GM12878 (cell line): ENCODE measurements at places on chromosomes 1 and 21. TPM values are rescaled to one million over a fixed set of nuclear protein-coding genes. Genes with fewer than 3 reads are reported as not detected.

DNA sequence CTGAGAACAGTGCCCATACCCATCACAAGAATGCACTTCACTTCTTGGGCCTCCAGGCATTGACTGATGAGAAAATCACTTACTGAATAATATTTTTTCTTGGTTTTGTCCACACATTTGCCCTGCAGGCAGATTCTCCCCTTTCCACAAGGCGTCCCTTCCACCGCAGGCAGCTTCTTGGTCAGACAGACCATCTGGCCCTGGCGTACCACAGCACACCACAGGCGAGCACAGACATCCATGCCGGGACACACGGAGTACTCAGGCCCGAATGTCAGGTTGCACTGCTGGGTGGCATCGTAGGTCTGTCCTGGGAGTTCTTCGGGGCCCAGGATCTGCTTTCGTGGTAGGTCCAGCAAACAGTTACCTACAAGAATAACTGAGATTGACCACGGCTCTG is 32.5 kb downstream of the ADAMTS5 start:
- no peak for DNase-seq

- DNase-seq, result peak; percentile 47
Observed at GRCh38 chr1:193083365-193084088, 21.7 kb downstream of the GLRX2 start.

DNA sequence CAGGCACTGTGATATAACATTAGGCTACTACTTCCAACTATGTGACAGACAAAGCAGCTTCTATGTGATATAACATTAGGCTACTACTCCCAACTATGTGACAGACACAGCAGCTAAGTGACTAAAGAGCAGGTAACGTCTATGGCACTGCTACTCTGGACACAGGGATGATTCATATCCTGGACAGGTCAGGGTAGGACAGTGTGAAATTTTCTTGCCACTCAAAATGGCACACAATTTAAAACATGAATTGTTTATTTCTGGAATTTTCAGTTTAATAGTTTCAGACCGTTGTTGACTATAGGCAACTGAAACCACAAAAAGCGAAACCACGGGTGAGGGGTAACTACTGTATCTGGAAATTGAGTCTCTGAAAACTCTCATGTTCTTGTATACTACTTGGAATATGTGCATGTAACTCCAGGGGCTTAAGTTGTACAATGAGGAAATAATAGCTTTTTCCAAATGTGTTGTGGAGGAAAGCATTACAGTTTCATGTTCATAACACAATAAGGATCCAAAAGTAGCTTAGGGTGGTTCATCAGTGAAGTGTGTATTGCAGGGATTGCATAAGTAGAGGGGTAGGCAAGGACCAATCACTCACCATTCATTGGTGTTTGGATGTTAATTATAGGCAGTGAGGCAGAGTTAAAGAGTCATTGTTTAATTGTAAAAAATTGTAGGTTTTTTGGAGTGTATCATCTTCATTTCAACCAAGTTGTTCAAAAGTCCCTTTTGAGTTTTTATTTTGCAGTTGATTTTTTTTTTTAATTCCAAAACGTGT is 5.3 kb downstream of the DTL start:
- DNase-seq, result no peak

DNA sequence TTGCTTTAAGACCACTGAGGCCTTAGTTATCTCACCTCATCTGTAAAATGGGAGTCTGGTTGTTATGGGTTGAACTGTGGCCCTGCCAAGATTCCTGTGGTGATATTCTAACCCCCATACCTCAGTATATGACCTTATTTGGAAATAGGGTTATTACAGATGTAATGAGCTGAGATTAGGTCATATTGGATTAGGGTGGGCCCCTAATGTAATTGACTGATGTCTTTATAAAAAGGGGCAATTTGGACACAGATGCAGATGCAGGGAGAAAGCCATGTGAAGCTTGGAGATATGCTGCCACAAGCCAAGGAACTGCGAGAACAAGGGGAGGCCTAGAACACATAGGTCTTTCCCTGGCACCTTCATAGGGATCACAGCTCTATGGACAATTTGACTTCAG is 3.9 kb downstream of the C1orf87 start:
- no peak for DNase-seq

GRCh38 chr1:226983247-226983991 is 43.3 kb downstream of the COQ8A start:
- DNase-seq, result no peak

GRCh38 chr1:64337475-64337874 is 132.5 kb upstream of the CACHD1 start:
- DNase-seq, result no peak

DNA sequence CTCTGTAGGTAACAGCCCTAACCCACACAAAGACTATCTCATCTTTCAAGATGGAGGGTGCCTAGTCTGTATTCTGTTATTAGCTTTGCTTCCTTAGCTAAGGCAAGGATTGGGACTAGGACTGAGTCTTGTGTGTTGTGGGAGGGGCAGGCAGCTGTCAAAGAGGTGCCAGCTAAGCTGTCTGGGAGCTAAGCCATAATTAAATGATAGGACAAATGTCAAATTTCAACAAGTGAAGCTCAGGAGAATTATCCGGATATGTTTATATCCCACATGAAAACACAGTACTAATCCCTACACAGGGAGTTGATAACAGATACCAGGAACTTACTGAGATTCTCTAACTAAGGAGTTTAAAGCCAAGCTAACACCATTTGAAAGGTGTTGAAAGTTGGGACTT is 70.5 kb upstream of the NGF start:
- no peak for DNase-seq

DNA sequence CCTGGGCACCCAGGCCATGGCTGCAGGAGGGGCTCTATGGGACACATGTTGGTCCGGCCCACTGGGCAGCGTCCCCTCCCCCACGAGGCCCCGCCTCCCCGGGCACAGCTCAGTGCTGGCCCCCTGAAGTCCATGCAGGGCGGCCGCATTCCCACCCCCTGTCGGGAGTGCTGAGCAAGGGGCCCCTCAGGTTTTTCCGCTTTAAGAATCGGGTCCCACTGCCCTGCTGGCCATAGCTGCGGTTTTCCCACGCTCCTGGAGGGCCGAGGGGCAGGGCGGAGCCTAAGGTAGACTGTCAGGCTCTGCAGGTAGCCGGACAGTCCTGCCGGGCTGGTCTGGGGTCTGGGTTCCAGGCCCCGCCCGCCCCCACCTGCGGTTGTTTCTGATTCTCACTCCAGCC is 43.5 kb upstream of the CCDC27 start:
- DNase-seq, result no peak

Gene PSMA5
- total RNA-seq, result 166 and 170 TPM in 2 replicates

DNA sequence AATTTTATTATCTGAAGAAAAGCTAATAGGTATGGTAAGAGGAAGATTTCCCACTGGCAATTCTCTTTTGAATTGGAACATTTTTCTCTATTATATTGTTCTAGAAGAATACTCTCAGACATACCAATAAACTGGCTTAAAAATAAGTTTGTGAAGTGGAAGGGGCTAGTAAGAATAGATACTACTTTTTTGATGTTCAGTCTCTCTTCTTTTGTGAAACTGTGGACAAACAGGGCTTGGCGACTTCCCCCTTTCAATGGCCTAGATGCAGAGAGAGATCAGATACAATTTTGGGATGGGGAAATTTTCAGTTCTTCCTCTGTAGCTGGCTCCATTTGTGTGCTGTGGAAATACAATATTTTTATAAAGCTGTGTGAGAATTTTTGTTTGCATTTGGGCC is 2.5 kb downstream of the PBX1 start:
- no peak for DNase-seq

DNA sequence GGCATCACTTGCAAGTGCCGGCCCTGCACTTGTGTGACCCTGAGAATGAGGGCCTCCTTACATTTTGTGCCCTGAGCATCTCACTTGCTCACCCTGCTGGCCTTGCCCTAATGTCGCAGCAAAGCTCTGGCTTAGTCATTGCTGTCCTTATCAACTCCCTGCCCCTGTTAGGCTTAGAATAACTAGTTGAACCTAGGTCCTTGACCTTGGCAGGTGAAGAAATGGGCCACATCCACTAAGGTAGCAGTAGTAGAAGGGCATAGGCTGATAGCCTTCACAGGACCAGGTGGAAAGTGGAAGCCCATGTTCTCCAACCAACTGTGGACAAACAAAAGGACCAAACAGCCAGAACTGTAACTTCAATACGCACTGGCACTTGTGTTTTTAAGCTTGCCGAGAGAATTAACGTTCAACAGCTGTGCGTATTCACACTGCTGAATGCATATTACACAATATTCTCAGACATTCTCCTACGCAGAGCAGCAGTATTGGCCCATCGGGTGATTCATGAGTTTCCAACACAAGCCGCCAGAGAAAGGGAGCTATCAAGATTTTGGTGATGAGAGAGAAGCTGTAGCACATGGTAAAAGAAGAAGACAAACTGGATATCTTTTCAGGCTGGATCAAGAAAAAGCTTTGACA is 27.7 kb upstream of the PTGFRN start:
- DNase-seq, result no peak

DNA sequence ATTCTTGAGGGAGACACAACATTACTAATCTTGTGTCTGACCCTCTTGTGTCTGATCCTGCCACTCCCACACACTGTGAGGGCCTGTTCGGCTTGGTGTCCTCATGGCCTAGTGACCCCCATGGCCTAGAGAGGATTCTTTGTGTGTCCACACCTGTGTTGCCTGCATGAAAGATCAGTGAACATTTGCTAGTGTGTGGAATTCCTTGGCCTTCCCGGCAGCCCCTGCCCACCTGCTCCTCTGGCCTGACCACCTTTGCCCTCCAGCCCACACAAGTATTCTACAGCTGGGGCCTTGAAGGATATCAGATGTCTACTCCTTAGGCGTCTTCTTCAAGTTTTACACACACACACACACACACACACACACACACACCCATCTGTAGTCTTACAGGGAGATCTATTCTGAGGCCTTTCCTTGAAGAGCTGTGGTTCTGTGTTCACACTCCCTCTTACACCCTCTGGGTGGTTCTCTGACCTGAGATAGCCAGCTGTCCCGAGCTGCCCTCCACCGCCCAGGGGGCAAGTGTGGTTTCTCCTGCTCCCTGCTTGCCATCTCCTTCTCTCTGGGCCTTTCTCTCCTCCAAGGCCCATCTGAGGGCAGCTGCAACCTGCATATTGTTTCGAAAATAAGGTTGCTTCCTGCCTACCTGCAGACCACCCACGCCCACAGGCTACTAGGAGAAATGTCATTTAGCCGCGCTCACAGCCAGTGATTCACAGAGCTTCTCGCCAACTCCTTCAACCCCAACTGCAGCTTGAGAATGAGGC is 45.4 kb downstream of the CD247 start:
- no peak for DNase-seq

GRCh38 chr1:171486048-171486519 is 754 bp downstream of the PRRC2C start:
- DNase-seq, result peak; percentile 46

GRCh38 chr1:152170287-152170905 is 11.4 kb upstream of the RPTN start:
- DNase-seq, result no peak

DNA sequence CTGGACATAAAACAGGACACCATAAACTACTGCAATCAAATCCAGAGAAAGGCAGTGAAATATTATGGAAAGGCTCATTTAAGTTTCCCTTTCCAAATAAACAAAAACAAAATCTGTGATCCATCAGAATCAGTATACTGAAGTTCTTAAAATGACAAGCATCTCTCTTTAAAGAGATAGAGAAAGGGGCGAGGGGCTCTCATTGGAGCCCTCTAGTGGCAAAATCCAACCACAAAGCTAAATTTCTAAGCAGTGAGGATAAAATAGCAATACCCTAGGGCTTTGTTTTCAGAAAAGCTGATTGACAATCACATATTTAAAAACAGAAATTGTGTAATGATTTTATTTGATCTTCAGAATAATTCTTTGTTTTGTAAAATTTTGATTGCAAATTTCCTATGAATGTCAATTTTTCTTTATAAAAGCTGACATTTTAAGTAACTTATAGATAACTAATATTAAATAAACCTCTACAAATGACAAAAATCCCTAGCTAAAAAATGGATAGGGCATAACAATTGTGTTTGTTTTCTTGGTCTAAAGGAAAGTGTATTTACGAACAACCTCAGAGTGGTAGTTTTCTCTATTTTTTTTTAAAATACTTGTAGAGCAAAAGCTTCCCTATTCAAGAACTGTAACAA is 138.2 kb downstream of the COL24A1 start:
- DNase-seq, result no peak

DNA sequence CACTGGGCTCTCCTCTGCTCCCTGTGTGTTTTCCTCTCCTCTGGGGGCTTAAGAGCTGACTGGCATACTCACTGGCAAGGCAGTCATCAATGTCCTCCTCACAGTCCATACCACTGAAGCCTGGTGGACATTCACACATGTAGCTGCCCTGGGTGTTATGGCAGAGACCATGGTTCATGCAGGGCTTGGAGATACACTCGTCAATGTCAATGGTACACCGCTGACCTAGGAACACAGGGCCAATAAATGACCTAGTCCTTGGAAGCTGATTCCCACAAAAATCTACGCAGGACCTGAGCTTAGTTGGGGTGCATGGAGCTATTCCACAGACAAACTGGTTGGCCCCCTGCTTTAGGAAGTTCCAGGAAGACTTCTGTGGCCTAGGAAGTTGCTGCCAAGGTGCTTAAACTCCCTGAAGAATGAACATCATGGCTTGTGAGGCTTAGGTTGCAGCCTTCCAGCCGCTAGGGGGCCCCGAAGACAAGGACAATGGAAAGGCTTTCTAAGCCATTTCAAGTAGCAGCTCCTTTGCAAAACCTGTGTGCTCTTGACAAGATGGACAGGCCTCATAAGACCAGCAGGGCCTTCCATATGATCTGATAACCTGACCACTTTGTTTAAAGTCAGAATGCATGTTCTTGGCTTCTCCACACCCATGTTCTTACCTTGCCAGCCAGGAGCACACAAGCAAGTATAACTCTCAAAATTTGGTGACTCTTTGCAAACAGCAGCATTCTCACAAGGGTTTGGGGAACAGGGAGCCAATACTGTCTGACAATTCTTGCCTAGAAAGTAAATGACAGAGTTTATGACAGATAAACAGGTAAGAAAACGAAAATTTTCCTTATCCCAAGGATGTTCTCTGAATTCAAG is 52.3 kb upstream of the ADAM30 start:
- DNase-seq, result peak; percentile 15

- DNase-seq, result peak; percentile 42
Observed at GRCh38 chr1:184161071-184161698, 109.7 kb downstream of the TSEN15 start.

GRCh38 chr1:14740016-14740415 is 141.5 kb downstream of the KAZN start:
- DNase-seq, result no peak

Gene C4BPA
- 0.21 and 0.31 TPM in 2 replicates for total RNA-seq

GRCh38 chr1:28602536-28603439 is 10.7 kb downstream of the RAB42 start:
- DNase-seq, result no peak

DNA sequence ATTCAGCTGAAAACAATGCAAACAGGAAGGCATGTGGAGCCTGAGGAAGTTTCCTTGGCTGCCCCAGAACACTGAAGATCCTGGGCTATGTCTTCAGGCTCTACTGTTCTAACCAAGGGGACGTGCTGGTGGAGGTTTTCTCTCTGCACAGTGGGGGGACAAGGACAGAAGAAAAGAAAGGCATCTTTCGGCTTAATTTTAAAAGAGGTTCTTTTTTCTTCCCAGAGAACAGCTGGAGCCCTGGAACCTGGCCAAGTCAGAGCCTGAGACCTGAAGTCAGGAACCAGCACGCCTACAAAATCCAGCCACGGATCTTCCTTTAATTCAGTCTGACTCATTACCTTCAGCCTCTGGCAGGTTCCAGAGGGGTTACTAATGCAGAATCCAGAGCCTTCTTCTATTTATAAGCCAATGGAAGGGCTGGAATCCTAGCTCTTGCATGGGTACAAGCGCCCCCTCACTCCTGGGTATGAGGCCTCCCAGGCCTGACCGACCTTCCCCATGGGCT is 19.8 kb downstream of the CTNNBIP1 start:
- no peak for DNase-seq

- no peak for DNase-seq
Observed at GRCh38 chr1:45669379-45669778, 17.0 kb downstream of the GPBP1L1 start.

Gene TLR5
- 0.56 and 0.69 TPM in 2 replicates for total RNA-seq

Gene VHLL
- total RNA-seq, result not detected in 2 replicates
